ENCODE measurements at places on chromosomes 5 and 9.

DNA sequence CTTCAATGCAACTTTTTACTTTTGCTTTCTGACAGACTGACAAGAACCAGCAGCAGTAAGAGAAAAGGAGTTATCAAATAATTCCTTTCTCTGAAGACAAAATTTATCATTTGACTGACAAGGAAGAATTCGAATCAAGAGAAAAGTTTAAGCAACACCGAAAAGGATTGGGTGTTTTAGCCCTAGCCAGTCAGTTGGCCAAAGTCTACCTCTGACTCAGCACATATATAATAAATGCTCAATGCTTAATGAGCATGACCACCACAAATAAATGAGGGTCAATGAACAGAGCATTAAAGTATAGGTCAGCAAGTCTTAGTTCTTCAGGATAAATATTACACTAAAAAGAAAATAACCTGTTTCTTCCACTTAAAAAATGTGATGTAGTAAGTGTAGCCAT lies 1603.5 kb upstream of the C9orf72 start:
- DNase-seq: no peak

DNA sequence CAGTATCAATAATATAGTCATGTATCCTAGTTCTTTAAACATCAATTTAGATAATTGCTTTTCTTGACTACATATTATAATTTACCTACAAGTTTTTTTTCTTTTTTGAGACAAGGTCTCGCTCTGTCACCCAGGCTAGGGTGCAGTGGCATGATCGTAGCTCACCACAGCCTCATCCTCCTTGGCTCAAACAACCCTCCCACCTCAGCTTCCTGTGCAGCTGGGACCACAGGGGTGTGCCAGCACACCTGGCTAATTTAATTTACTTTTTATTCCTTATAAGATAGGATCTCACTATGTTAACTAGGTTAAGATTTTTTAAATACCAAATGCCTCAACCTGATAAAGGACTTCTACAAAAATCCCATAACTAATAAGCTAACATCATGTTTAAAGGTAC lies 21.1 kb downstream of the UIMC1 start:
- DNase-seq: peak; percentile 31

- DNase-seq: no peak
These were observed 6.5 kb downstream of the AMACR start for GRCh38 chr5:34001241-34001841.

GRCh38 chr9:89872913-89873707 lies 268.3 kb downstream of the GADD45G start:
- no peak for DNase-seq

GRCh38 chr9:135547756-135548736 lies 2.1 kb downstream of the OBP2A start:
- no peak for DNase-seq

Data from RPMI8226 (cell line).